Thymus (tissue), 14 donors: ENCODE measurements at places on chromosomes 2 and 18. TPM values are rescaled to one million over a fixed set of nuclear protein-coding genes. Genes with fewer than 3 reads are reported as not detected.

B3GNT7 gene
- polyA plus RNA-seq = 1.8 TPM

TACR1 gene
- 1.0 TPM for polyA plus RNA-seq

HOXD11 gene
- 0.09 TPM for polyA plus RNA-seq

LCT gene
- 0.09 TPM for polyA plus RNA-seq

PDCD1 gene
- polyA plus RNA-seq = 12.7 TPM

COL4A3 gene
- 2.5 TPM for polyA plus RNA-seq

LRRTM1 gene
- polyA plus RNA-seq = 0.05 TPM

CREG2 gene
- 0.07 TPM for polyA plus RNA-seq

GPAT2 gene
- polyA plus RNA-seq = 3.4 TPM

C1QL2 gene
- 0.89 TPM for polyA plus RNA-seq

POU3F3 gene
- polyA plus RNA-seq = 0.82 TPM

VAPA gene
- 158 TPM for polyA plus RNA-seq
